Mesothelial cell of epicardium (in vitro differentiated cells): ENCODE measurements at places on chromosomes 1 and 21.

DNA sequence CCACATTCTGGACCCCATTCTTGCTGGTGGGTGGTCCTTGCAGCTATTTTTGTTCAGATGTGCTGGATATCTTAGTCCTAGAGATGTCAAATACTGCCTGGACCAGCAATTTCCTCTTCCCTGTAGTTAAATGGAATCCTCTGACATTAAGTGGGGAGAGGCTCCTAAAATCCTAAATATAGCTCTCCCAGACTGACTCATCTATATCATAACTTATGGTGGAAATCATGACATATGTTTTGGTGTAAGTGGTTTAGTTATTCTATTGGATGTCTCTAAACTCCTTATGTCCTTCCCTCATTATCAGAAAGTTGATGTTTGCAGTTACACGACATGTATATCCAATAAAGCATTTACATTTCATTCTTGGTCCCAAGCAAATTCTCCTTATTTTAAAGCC lies 73.1 kb downstream of the KCNJ6 start:
- DNase-seq = no peak

GRCh38 chr21:32764186-32764585 lies 7.4 kb downstream of the PAXBP1 start:
- DNase-seq = no peak

DNA sequence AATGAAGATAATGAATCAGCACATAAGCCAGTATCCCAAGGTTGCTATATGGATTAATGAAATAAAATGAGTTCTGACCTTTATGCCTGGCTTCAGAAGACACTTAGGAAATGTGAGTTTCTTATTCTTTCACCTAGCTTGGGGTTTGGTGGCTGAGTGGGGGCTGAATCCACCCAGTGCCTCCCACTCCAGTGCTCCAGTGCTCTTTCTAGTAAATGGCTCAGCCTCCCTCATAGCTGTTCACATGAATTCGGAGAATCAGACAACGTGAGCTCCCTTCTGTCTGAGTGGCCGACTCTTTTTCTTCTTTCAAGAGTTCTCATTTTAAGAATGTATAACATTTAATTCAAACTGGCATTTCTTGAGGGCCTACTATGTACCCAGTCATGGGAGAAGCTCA lies 43.5 kb downstream of the TRABD2B start:
- no peak for DNase-seq

DNA sequence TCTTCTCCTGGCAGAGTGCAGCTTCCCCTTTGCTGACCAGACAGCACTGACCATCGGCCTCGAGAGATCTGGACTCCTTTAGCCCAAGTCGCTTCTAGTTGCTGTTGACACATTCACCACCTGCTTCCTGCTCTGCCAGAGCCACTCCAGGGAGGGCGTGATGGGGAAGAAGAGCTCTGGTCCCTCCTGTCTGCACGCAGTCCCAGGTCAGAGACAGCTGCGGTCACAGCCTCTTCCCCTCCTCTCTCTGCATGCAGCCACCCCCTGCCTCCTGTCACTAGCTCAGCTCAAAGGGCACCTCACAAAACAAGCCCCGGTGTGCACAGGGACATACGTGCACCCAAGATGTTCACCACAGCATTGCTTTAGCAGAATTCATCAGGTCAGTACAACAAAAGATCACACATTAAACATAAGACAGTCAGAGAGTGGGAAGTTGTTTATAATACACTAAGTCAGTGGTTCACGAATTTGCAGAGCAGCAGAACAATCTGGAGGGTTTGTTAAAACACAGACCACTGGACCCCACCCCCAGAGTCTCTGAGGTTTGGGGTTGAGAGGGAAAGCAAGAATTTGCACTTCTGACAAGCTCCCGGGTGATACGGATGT lies 132.9 kb downstream of the SYF2 start:
- DNase-seq = no peak

DNA sequence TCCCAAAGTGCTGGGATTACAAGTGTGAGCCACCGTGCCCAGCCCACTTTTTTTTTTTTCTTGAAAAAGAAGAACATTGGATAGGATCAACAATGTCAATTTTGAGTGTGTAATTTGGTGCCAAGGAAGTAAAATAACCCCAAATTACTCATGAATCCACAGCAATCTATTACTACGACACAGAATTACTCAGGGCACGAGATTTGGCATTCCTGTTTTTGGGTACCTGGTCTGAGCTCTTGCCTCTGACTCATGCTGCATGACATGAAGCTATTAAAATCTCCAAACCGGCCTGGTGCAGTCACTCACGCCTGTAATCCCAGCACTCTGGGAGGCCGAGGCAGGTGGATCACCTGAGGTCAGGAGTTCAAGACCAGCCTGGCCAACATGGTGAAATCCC lies 10.4 kb downstream of the RNF19B start:
- no peak for DNase-seq
